ENCODE measurements at places on chromosomes 2 and 18.
A peak's percentile ranks its signal among the peaks of the same experiment; 100 is the strongest.

- no peak overlapping the region for H3K27ac ChIP-seq
- H3K4me1 ChIP-seq = no peaks in the 10 kb centered on the region
- H3K27me3 ChIP-seq = no peaks in the 10 kb centered on the region
- no peak overlapping the region for H3K4me3 ChIP-seq
- H3K36me3 ChIP-seq = no peaks in the 10 kb centered on the region
These were observed 119.7 kb downstream of the WDR7 start for GRCh38 chr18:56770873-56771272.

DNA sequence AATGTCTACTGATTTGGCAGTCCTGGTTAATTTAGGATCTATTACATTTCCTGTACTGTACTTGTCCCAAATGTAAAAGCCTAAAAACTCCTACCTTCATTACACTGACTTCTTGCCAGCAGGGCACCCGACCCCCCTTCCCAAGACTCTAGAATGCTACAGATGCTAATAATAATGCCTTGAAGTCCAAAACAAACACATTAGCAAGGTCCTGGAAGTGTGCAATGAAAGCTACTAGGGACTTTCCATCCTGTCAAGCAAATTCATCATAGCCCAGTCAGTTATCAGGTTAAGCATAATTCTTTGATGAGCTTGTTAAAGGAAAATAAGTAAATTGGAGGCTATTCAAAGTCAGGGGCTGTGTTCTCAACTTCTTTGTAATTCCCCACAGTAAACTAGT lies 115.3 kb upstream of the RBBP8 start:
- no peak overlapping the region for H3K27ac ChIP-seq
- no peaks in the 10 kb centered on the region for H3K36me3 ChIP-seq
- no peaks in the 10 kb centered on the region for H3K27me3 ChIP-seq
- H3K4me3 ChIP-seq = no peak overlapping the region

DNA sequence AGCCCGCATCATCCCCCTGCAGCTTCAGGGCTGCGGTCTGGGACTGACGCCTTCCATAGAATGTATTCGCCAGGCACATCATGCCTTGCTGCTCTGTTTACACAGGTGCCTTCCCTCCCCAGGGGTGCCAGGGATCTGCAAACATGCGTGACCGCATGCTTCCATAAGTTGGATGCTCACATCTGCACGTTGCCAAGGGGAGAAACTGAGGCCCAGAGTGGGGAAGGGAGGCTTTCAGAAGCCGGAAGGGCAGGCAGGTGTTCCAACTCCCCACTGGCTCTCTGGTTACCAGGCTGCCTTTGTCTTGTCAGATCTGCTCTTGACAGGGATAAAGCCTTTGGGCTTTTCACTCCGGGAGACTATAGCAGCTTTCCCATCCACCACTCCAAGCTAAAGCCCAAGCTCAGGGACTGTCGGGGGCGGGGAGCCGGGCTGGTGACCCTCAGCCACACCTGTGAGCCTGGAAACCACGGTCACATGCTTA lies 125.8 kb upstream of the TNP1 start:
- H3K27ac ChIP-seq = no peak overlapping the region
- H3K4me1 ChIP-seq = no peaks in the 10 kb centered on the region
- DNase-seq = peak; percentile 38
- no peaks in the 10 kb centered on the region for H3K36me3 ChIP-seq

GRCh38 chr2:69184224-69184623 lies 171.2 kb downstream of the ANTXR1 start:
- no peak overlapping the region for H3K4me3 ChIP-seq
- no peaks in the 10 kb centered on the region for H3K4me1 ChIP-seq
- peaks cover 2% of the 10 kb centered on the region for H3K27me3 ChIP-seq
- DNase-seq = no peak
- no peak overlapping the region for H3K27ac ChIP-seq
